Inflammatory macrophage (primary cell): ENCODE measurements at places on chromosomes 1 and 21.
A peak's percentile ranks its signal among the peaks of the same experiment; 100 is the strongest.

- no peak for DNase-seq
These were observed at the start of gene PTGFR for GRCh38 chr1:78490861-78491450. PTGFR (plus strand) TSS chr1:78490974; CDS start chr1:78492744, 1,770 bp downstream.

GRCh38 chr1:204498981-204499380 lies 4.4 kb upstream of the PIK3C2B start:
- peak; percentile 39 for DNase-seq

DNA sequence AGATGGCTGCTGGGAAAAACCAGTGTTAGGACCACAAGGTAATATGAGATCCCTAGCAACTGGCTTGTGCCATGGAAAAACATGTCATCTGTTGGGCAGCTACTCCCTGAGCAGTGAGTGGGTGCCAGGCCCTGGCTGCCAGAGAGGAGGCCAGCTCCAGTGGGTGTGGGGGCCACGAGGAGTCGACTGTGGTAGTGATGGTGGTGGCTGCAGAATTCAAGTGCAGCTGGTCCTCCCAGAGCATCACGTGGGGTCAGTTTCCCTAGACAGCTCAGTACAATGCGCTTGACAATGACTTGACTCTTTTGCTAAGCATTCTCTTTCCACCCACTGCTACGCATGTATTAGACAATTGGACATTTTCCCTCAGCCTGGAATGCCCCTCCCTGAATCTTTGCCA lies 14.5 kb upstream of the CDC42 start:
- peak; percentile 52 for DNase-seq

DNA sequence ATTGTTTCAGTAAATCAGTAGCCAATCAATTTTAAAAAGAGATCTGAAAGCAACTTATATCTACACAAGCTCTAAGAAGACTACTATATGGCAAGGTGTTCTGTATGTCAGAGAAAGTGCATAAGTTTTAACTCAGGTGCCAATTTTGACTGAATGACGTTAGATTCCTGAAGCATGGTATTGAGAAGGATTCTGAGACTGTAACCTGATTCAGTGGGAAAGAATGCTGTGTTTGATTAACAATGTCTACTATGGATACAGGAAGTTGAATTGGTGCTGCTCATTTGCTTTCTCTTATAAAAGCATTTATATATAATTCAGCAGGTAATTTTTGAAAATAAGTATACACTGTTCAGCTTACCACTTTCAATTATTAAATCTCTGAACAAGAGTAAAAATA lies 156.3 kb downstream of the PAPPA2 start:
- no peak for DNase-seq

- DNase-seq: no peak
These were observed 263.1 kb downstream of the KCNJ6 start for GRCh38 chr21:37653201-37653600.

- no peak for DNase-seq
These were observed 68.4 kb downstream of the TLR5 start for GRCh38 chr1:223074445-223075300.

DNA sequence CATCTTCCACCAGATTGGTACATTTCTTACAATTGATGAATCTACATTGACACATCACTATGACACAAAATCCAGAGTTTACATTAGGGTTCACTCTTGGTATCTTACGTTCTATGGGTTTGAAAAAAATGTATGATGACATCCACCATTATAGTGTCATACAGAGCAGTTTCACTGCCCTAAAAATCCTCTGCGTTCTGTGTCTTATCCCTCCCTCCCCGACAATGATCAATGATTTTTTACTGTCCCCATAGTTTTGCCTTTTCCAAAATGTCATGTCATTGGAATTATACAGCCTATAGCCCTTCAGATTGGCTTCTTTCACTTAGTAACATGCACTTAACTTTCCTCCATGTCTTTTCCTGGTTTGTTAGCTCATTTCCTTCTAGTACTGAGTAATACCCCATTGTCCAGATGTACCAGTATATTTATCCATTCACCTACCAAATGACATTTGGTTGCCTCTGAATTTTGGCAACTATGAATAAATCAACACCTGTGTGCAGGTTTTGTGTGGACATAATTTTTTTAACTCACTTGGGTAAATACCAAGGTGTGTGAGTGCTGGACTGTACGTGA lies 80.9 kb upstream of the CDC42BPA start:
- DNase-seq: no peak

- no peak for DNase-seq
These were observed 1.0 kb downstream of the CCDC181 start for GRCh38 chr1:169426174-169426705.

GRCh38 chr1:84159533-84160240 lies 15.6 kb downstream of the PRKACB start:
- peak; percentile 69 for DNase-seq

DNA sequence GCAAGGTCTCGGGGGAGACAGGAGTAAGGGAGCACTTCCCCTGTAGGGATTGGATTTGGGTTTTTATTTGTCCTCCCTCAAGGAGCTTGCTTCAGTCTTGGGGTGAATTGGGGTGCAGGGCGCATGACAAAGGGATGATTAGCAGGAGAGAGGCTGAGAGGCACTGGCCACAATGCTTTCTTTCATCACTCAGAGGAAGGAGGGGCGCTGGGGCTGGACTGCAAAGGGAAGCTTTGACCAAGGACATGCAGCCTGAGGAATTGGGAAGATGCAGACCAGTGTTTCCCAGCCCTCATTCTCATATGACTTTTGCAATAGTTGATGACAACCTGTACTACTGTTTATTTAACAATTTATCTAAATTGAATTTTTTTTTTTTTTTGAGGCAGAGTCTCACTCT lies 34.1 kb upstream of the PDPN start:
- DNase-seq: no peak

GRCh38 chr1:232163533-232163932 lies 466.4 kb downstream of the SIPA1L2 start:
- DNase-seq: no peak

DNA sequence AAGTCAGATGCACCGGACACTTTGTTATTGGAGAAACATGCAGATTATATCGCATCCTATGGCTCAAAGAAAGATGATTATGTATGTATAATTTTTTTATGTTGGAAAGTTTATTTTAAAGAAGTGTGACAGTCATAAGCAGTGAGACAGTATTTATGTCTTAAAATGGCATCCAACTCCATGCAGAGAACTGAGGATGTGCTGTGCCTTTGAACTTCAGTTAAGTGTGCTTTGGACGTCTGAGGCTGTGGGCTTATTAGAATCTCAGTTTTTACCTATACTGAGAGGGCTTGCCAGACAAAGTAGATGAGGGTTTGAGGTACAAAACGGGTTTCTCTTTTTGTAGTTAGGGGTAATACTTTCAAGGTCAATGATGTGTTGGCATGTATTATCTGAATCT lies 1.5 kb downstream of the RABGGTB start:
- DNase-seq: no peak

GRCh38 chr1:196400478-196401451 lies 207.5 kb downstream of the KCNT2 start:
- DNase-seq: peak; percentile 2

GRCh38 chr1:103146166-103146565 lies 37.8 kb upstream of the COL11A1 start:
- no peak for DNase-seq

DNA sequence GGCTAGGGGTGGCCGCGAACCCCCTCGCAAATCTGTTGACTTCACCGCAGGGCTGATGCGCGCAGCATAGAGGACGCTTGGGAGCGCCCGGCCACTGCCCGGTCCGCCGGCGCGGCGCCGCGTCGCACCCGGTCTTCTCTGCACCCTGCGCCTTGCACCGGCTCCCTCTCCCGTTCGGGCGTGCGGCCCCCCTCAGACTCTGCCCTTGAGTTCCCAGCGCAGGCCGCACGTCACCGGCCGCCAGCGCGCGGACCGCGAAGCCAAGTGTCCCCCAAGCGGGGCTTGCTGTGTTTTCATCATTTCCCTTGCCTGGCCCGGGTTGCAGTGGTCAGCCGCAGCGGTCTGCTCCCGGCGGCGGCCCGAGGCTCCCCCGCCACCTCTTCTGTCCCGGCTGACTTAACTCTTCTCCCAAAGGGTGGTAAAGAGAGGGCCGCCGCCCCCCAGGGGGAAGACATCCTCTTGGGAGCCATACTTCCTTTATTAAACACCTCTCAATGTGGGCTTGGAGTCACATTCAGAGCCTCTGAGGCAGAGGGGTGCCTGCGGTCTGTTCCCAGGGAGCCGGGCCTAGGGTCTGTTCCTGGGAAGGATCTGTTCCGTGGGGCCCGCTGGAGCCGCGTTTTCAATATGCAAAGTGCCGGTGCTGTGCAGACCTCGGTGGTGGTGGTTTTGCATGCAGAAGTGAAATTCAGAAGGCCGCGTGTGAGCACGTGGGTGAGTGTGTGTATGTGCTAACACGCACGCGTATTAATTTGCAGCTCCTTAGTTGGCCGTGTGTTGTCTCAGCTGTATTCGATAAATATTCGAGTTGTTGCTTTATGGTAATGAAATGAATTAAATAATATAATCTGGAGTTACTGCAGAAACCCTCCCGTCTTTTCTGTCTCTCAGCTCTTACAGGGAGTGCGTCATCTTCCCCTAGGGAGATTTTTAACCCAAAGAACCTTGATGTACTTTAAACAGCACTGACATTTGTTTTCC lies 17.6 kb downstream of the PBX1 start:
- DNase-seq: no peak

DNA sequence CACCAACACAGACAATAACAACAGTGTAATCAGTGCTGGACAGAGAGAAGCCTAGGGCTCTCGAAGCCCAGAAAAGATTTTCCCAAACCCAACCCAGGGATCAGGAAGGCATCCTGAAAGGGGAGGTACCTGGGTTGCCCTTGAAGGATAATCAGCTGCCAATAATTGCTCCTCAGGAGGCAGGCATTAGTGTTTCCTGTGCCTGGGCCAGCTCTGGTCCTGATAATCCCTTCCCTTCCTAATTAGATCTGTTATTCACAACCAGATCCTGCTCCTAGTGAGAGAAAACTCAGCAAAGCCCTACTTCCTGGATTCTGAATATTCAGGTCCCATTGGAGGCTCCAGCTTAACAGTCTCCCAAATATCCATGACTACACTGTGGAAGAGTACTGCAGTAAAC lies 117.4 kb downstream of the DMRTA2 start:
- DNase-seq: no peak

GRCh38 chr1:78229344-78229743 lies 183.6 kb downstream of the GIPC2 start:
- no peak for DNase-seq

- DNase-seq: no peak
These were observed 115.2 kb downstream of the LRRC40 start for GRCh38 chr1:70090141-70090540.

- DNase-seq: no peak
These were observed 60.2 kb downstream of the ABCA4 start for GRCh38 chr1:94060720-94061119.

- no peak for DNase-seq
These were observed 59.8 kb downstream of the PTPN14 start for GRCh38 chr1:214491468-214492146.

DNA sequence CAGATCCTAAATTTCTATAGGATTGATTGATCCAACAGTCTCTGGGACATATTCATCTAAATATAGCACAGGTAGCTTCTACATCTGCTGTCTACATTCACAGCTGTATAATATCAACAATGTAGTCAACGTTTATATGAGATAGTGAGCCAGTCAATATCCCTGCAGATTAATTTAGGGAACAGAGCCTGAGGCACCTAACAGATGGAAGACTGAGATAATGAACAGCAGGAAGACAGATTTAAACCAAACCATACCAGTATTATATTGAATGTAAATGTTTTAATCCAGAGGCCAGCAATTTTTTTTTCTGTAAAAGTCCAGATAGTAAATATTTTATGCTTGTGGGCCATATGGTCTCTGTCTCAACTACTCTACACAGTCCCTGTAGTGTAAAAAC lies 2072.4 kb downstream of the MRPL39 start:
- DNase-seq: no peak

- DNase-seq: no peak
These were observed 69.2 kb downstream of the DTL start for GRCh38 chr1:212104586-212105325.

- no peak for DNase-seq
These were observed 11.5 kb downstream of the MOV10 start for GRCh38 chr1:112685913-112686312.

DNA sequence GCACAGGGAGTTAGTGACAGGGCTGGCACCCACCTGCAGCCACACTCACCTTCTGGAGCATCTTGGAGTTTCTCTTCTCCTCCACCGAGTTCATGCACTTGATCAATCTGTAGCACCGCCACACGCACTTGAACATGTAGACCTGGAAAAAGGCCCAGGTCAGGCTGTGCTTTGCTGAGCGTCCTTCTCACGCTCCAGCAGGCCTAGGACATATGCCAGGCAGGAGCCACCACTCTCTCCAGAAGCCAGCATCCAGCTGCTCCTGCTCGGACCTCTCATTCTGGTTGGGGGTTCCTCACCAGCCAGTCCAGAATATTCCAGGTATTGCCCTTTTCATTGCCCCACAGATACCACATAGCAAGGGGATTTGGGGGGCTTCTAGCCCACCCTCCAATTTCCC lies 11.7 kb upstream of the MATN1 start:
- DNase-seq: no peak

GRCh38 chr1:214292322-214292721 lies 11.4 kb downstream of the SMYD2 start:
- DNase-seq: peak; percentile 92

DNA sequence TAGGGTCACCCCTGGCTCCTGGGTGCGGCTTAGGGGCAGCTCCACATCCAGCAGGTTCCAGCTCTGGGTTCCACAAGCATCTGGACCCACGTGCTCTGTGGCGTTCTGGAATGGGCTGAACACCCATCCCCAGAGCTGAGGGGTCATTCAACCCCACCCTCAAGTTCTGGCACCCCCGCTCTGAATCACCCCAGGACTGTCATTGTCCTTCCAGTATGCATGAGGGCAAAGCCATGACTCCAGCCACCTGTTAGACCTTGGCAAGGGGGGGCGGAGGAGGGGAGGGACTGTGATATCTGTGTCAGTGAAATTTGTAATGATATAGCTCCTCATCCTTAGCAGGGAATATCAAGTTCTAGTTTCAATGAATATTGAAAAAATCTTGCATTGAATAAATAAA lies 12.3 kb downstream of the INSRR start:
- no peak for DNase-seq

- DNase-seq: no peak
These were observed 176.9 kb upstream of the PRMT6 start for GRCh38 chr1:106879538-106879937.

DNA sequence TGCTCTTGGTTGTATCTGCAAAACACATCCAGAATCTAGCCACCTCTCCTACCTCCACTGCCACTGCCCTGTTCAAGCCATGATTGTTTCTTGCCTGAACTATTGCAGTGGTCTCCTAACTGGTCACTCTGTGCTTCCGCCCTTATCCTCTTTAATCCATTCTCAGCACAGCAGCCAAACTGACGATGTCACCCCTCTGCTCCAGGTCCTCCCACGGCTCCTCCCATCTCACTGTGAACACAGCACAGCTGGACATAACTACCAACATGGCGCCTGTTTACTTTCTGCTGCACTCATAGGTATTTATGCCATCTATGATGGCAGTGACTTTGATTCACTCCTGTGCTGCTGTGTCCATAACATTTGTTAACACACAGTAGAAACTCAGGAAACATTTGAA lies 406.7 kb downstream of the DISC1 start:
- no peak for DNase-seq

GRCh38 chr1:27366113-27366410 lies 699 bp downstream of the MAP3K6 start:
- peak; percentile 69 for DNase-seq
